ENCODE measurements at places on chromosomes 12 and 14.
A peak's percentile ranks its signal among the peaks of the same experiment; 100 is the strongest.

DNA sequence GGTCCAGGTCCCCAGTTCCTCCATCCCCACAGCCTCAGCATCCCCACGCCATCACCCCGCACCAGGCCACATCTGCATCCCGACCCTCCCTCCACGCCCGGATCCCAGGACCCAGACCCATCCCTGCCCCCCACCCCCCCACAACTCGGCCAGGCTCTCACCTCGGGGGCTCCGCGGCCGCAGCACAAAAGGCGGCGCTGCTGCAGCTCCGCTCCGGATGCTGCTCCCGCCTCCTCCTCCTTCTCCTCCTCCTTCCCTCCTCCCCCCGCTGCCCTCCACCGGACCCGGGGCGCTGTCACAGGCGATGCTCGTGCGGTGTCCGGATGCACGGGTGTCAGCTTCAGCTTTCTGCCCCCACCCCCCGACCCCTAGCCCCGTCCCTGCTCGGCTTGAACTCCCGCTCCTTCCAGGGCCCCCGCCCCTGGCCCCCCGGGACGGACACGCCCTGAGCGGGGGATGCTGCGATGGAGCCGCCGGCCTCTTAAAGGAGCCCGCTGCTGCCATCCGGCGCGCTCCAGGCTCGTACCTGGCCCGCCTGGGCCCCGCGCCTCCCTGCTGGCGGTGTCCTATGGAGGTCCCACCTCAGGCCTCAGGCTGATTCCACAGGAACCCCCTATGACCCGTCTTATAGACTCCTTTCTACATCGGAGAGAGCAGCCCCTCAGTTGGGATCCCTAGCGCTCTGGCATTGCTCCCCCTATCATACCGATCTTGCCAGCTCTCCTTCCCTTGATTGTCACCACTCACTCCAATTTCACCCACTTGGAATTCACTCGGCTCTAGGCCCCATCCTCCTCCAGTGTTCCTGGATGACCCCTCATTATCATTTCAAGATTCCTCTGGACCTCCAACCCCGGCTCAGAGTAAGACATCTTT, at the start of gene MAP3K12:
Gene MAP3K12 (minus strand): TSS at position 193 of the 876 bp plus-strand sequence. CDS start 12,067 bp downstream, outside the sequence.
- DNase-seq, result no peak

DNA sequence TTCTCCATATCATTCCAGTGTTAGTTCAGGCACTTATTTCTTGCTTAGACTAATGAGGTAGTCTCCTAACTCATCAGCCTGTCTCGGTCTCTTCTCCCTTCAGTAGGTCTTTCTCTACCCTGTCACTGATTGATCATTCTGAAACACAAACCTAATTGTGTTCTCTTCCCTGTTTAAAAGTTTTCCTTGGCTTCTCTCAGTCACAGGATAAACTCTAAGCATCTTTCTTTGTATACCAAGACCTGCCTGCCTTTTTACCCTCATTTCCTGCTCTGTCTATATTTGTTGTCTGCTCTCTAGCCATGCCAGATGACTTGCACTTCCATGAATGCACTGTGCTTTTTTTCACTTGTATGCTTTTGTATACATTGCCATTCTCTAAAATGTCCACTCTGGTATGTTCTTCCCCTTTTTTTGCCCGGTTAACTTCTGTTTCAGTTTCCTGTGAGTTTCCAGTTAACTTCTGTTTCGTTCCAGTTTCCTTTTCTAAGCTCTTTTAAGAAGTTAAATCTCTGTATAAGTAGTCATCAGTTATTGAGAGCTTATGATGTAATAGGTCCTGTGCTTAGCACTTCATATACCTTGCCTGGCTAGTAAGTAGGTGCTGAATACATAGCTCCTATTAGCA, 12.8 kb downstream of the DIP2B start:
- DNase-seq, result peak; percentile 49

DNA sequence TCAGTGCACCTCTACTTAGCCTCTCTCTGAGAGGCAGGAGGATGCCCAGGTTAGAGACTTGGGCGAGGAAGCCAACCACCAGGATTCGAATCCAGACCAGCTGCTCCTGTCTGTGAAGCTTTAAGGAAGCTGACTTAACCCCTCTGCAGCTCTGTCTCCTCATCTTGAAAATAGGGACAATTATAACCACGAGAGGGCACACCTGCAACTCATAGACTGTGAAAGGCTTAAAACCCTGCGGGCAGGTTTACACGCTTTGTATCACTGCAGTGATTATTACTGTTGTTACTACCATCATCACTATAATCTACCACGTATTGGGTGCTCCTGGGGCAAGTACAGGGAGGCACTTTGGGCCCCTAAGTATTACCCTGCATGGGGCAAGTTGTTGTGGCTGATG, 379.8 kb downstream of the VRK1 start:
- DNase-seq, result no peak

- DNase-seq, result no peak
Observed at GRCh38 chr12:106179086-106179485, 40.3 kb upstream of the NUAK1 start.

- DNase-seq, result no peak
Observed at GRCh38 chr14:22483863-22484593, 105.0 kb downstream of the DAD1 start.

- no peak for DNase-seq
Observed at GRCh38 chr12:74286254-74286653, 251.4 kb upstream of the ATXN7L3B start.

Measured in lung microvascular endothelial cell (primary cell).